ENCODE measurements at places on chromosomes 1 and 21. TPM values are rescaled to one million over a fixed set of nuclear protein-coding genes. Genes with fewer than 3 reads are reported as not detected.

GRCh38 chr1:213977486-213977842 is 10.3 kb upstream of the PROX1 start:
- DNase-seq = no peak

DNA sequence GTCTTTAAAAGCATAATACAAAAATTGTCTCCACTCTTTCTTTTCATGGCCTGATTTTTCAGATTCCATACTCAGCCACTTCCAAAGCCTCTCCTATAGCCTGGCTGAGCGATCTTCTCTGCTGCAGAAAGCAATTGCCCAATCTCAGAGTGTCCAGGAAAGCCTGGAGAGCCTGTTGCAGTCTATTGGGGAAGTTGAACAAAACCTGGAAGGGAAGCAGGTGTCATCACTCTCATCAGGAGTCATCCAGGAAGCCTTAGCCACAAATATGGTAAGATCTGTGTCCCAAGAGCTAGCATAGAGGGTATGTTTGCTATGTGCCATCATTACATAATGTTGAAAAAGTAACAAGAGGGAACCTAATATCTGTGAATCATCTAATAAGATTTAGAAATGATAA is 130.7 kb upstream of the BMP8A start:
- no peak for DNase-seq

ODR4 gene
- 9.2 TPM for polyA plus RNA-seq

TBX19 gene
- polyA plus RNA-seq = 0.34 TPM

RPS8 gene
- 1,199 TPM for polyA plus RNA-seq

Measured in heart left ventricle (tissue), 16 donors.